ENCODE measurements at places on chromosomes 1 and 21.

- DNase-seq = no peak
Observed at GRCh38 chr1:7591565-7591964, 179.5 kb upstream of the VAMP3 start.

DNA sequence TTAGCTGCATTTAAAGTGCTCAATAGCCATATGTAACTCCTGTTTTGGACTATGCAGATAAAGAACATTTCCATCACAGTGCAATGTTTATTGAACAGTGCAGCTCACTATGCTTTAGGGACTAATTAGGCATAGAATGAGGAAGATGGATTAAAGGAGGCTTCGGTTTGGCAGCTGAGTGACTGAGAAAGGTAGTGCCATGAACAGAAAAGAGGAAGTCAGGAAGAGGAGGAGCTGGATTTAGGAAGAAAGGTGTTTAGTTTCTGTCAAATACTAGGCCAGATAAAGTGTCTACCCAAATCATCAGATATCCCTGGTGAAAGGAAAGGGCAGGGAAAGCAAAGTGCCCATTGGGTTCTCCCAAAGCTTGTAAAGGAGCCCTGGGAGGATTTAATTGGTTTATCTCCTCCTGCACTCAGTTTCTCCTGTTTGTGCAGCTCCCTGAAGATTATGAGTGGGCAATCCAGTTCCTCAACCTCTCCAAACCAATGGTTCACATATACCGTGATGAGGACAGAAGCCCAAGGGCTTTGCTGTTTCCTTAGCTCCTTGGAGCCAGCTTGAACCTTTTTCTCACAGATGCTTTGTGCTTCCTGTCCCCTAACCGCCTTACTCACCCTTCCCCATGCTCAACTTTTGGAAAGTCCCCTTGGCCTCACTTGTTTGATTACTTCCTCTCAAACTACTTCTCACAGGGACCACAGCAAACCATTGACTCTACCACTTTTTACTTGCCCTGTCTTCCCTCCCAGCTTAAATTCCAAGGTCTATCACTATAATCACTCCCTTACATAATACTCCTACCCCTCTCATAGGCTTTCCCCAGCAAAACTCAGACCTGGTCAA, 3.5 kb upstream of the RAP1A start:
- DNase-seq = no peak

DNA sequence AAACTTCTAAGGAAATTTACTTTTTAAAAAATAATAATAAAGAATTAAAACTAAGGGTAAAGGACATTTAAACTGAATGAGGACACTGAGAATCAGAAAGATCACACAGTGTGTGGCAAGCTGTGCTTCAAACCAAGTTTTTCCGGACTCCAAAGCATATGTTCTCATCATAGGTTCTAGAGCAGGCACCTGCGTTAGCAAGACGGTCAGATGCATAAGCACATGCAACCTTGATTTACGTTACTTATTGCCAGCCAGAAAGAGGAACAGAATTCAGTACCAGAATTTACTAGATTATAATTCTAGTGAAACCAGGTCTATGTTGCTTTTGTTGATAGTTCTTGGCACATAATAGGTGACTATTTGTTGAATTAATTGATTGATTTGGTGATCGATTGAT, 6.2 kb upstream of the LBR start:
- no peak for DNase-seq

GRCh38 chr1:35925741-35926140, 5.2 kb upstream of the AGO3 start:
- no peak for DNase-seq

Data from Caki2 (cell line).